ENCODE measurements at places on chromosomes 4 and X. TPM values are rescaled to one million over a fixed set of nuclear protein-coding genes. Genes with fewer than 3 reads are reported as not detected.

- DNase-seq: no peak
These were observed 3.3 kb downstream of the RFC1 start for GRCh38 chr4:39362827-39363226.

DNA sequence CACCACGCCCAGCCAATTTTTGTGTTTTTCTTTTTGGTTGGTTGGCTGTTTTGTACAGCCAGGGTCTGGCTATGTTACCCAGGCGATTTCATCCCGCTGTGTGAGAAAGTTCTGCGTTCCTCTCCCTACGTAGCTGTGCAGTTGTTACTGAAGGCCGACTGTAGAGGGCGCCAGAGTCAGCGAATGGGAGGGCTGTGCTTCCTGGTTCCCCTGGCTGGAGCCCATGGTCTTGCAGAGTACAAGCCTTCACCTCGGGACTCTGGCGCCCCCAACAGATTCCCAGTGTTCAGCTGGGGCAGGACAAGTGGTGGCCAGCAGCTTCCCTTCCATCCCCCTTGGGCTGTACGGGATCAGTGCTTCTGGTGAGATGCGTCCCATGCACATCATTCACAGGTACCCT, 5.6 kb upstream of the CT45A1 start:
- DNase-seq: no peak

FATE1 gene
- not detected for total RNA-seq

- no peak for DNase-seq
These were observed 336.4 kb downstream of the ARHGAP10 start for GRCh38 chr4:148068065-148068911.

GRCh38 chr4:148779771-148780170, 337.6 kb upstream of the NR3C2 start:
- DNase-seq: no peak

DNA sequence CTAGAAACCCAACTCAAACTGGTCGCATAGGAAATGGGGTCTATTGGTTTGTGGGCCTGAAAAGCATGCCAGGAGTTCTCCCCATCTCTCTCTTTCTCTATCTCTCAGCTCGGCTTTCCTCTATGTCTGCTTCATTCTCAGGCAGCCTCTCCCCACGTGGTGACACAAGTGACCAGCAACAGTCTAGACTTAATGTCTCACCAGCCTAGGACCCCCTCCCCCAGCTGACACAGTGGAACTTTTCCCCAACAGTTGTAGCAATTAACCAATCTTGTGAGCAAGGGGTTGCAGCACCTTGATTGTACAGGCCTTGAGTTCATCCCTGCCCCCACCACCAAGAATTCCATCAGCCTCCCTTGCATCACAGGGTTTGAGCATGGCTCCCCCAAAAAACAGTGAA, 159.8 kb upstream of the KIT start:
- no peak for DNase-seq

GRCh38 chr4:161486461-161486860, 677.3 kb downstream of the FSTL5 start:
- DNase-seq: no peak

GRCh38 chrX:32520789-32521188, 690.6 kb downstream of the DMD start:
- no peak for DNase-seq

- no peak for DNase-seq
These were observed 162.2 kb downstream of the KLHL4 start for GRCh38 chrX:87679849-87680248.

GRCh38 chr4:13386405-13387107, 97.6 kb downstream of the RAB28 start:
- DNase-seq: no peak

GABRG1 gene
- total RNA-seq: not detected

DNA sequence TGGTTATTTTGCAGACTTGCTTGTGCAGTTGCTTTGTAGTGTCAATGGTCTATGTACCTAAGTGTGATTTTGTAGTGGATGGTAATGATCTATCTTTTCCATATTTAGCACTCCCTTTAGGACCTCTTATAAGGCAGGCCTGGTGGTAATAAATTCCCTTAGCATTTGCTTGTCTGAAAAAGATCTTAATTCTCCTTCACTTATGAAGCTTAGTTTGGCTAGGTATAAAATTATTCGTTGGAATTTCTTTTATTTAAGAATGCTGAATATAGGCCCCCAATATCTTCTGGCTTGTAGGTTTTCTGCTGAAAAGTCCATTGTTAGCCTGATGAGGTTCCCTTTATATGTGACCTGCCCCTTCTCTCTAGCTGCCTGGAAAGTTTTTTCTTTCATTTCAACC, 10.6 kb upstream of the HSD17B13 start:
- no peak for DNase-seq

NOP14 gene
- total RNA-seq: 28.8 TPM

GRCh38 chrX:20740443-20740842, 473.7 kb upstream of the RPS6KA3 start:
- no peak for DNase-seq

DNA sequence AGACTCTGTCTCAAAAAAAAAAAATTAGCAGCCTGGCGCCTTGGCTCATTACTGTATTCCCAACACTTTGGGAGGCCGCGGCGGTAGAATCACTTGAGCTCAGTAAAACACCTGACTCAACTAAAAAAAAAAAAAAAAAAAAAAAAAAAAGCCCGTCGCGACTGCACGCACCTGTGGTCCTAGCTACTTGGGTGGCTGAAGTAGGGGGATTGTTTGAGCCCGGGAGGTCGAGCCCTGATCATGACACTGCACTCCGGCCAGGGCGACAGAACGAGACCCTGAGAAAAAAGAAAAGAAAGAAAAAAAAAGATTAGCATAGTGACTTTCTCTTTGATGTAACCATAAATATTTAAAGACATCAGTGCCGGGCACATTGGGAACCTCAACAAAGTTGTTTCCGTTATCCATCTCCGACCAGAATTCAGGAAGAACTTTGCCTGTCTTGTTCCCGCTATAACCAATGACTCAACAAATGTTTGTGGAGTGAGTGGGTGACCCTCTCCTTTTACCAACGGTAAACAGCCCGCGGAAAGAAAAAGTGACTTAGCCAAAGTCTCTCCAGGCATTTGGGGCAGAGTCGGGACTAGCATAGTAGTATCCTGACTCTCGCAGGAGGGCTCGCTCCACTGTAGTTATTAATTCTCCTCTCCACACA, 553 bp upstream of the MED28 start:
- no peak for DNase-seq

DNA sequence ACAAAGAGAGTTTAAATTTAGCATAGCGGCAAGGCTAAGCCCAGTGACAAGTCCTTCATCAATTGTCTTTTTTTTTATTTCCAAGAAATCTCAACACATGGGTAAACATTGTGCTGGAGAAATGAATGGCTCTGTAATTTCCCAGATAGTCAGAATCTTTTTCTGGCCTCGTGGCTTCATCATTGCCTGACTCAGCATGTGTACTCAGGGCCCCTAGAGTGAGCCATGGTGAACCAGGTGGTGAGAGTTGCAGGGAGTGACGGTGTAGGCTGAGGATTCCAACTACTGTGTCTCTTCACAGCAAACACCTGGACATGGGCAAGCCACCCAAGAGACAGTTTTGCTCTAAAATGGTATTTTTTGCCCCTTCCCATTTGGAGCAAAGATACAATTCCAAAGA, 43.1 kb upstream of the UCP1 start:
- no peak for DNase-seq

DNA sequence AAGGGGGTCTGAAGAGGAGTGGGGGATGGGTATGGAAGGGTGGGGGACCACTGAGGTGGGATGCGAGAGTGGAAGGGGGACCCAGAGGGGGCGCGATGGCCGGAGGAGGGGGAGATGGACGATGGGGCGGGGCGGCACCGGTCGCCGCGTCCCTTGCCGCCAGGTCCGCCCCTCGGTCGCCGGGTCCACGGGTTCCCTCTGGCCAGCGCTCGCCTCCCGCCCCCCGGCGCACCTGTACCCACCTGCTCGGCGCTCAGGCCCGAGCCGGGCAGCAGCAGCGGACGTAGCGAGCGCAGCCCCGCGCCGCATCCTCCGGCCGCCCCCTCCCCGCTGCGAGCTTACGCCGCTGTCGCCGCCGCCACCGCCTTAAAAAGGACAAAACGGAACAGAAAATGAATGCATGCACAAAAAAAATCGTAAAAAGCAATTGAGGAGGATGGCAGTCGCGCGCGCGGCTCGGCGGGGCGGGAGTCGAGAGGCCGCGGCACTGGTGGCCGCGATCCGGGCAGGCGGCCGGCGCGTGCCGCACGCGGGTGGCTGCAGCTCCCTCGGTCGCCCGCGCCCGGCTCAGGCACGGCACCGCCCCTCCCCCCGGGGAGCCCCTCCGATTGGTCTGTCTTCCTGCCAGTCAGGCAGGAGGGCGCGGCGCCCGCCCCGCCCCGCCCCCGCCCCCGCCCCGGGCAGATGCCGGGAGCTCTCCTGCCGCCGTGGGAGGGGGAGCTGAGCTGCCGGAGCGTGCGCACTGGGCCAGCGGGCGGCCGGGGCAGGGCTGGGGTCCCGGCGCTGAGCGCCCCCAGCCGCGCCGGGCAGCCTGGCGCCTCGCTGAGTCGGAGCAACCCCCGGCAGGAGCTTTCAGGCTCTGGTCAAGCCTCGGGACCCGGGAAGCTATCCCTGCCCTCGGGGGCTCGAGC, at the start of gene JAKMIP1:
JAKMIP1 (minus strand) TSS at position 539 of the 911 bp plus-strand sequence. CDS start 87,699 bp downstream, outside the sequence.
- no peak for DNase-seq

- DNase-seq: no peak
These were observed 328.9 kb downstream of the ARHGAP24 start for GRCh38 chr4:85803856-85804255.

- DNase-seq: no peak
These were observed 47.8 kb downstream of the MAP7D3 start for GRCh38 chrX:136203438-136203837.

GRCh38 chr4:94641702-94642560, 115.8 kb upstream of the BMPR1B start:
- DNase-seq: no peak

DNA sequence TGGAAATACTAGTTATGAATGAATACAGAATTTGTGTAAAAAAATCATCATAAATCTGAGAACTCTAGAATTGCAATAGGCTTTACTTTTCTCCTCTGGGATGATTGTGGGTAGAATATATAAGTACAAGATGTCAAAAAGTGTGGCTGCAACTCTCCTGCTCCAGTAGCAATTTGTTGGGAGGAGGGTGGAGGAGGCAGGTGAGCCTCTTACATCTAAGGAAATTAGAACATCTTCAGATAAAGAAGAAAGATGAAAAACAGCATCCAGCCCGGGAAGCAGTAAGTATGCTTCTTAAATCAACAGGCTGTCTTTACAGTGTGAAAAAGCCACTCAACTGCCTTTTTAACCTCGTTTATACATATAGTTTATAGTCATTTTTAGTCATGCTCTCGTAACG, 83.7 kb downstream of the ATP8A1 start:
- DNase-seq: no peak

GRCh38 chrX:4435905-4436304, 722.5 kb upstream of the PRKX start:
- no peak for DNase-seq

- DNase-seq: no peak
These were observed 491.1 kb downstream of the AFF2 start for GRCh38 chrX:148991502-148991901.

RNF175 gene
- total RNA-seq: 1.4 TPM

DNA sequence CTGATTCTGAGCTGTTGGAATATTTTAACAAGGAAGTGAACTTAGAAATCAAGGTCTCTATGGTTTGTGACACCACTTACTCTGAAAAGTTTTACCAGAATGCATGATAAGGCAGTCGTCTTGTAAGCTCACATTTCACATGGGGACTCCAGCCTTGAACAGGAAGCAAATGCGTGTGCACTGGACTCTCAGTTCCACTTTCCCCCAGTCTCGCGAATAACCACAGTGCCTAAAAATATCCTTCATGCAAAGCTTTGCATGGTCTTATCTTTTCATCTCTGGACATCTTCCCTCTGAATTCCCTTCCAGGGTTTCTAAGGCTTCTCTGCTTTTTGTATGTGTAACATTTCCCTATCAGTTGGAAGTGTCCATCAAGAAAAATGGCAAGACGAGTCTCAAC, 581.8 kb downstream of the NLGN4X start:
- no peak for DNase-seq

IL13RA2 gene
- 2.9 TPM for total RNA-seq

- DNase-seq: no peak
These were observed 54.0 kb downstream of the C4orf33 start for GRCh38 chr4:129149906-129150305.

EDA gene
- total RNA-seq: 6.2 TPM

DNA sequence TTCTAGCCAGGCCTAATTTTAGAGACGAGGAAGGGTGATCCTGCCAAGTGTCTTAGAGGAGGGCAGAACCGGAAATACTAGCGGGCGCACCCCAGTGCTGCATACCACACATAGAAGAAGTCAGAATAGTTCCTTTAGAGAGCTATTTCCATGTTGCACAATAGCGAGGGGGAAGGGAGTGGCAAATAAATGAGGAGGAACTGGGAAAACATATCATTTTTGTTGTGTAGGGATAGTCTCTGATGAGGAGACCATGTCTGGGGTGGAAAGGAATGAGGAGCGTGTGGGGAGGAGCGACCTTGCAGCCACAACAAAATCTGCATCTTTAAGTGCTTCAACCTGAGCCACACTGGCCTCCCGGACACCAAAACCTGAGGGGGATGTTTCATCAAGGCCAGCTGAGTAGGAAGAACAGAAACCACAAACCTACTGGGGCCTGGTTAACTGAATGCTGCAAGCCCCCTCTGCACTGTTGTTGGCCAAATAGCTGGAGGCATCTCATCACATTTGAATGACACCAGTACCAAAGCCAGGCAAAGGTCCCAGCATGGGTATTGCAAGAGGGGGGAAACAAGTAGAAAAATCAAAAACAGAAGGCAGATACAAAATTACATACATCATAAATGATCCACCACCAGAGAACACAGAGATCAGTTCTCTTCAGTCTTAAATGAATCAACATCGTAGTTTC, 26.7 kb upstream of the C1QTNF7 start:
- DNase-seq: peak; percentile 28

- no peak for DNase-seq
These were observed 34.8 kb downstream of the CT47B1 start for GRCh38 chrX:120840827-120841226.

GRCh38 chr4:102945066-102945465, 74.4 kb downstream of the SLC9B1 start:
- DNase-seq: no peak

- DNase-seq: no peak
These were observed 193.1 kb downstream of the PARM1 start for GRCh38 chr4:75126058-75126457.

NRK gene
- total RNA-seq: 10.7 TPM

SNCA gene
- total RNA-seq: 8.7 TPM

F11 gene
- total RNA-seq: not detected

GRCh38 chrX:136130931-136131833, 16.2 kb upstream of the FHL1 start:
- no peak for DNase-seq

- DNase-seq: no peak
These were observed 66.2 kb upstream of the PGRMC2 start for GRCh38 chr4:128353791-128354190.

- no peak for DNase-seq
These were observed 39.0 kb downstream of the F11 start for GRCh38 chr4:186304866-186305505.

GRCh38 chr4:52421811-52422213, 237.3 kb downstream of the USP46 start:
- DNase-seq: no peak

FRG1 gene
- 33.1 TPM for total RNA-seq

GRCh38 chrX:135489542-135489941, 30.9 kb upstream of the INTS6L start:
- no peak for DNase-seq

- DNase-seq: no peak
These were observed 19.2 kb downstream of the PPP3CA start for GRCh38 chr4:101328063-101328602.

Measured in omental fat pad (tissue), 4 donors.